ENCODE measurements at places on chromosomes 12 and 14.

DNA sequence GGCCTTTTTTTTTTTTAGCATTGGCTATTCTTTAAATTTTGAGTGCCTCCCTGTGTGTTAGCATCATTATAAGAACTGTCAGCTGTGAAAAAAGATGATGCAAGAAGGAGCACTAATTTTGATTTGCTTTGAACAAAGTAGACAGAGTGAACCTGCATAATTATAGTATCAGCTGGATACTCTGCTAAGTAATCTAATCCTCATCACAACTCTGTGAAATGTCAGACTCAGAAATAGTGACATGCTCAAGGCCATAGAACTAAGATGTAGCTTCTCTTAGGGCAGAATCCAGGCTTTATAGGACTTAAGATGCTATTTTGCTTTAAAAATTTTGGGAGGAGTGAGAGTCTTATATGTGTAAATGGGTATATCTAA lies 31.9 kb downstream of the FBXO34 start:
- DNase-seq: no peak

GRCh38 chr12:4116251-4117111 lies 157.1 kb upstream of the CCND2 start:
- no peak for DNase-seq

GRCh38 chr12:132588319-132588718 lies 22.1 kb downstream of the LRCOL1 start:
- no peak for DNase-seq

- no peak for DNase-seq
Observed at GRCh38 chr12:26632756-26633155, 200.2 kb downstream of the ITPR2 start.

DNA sequence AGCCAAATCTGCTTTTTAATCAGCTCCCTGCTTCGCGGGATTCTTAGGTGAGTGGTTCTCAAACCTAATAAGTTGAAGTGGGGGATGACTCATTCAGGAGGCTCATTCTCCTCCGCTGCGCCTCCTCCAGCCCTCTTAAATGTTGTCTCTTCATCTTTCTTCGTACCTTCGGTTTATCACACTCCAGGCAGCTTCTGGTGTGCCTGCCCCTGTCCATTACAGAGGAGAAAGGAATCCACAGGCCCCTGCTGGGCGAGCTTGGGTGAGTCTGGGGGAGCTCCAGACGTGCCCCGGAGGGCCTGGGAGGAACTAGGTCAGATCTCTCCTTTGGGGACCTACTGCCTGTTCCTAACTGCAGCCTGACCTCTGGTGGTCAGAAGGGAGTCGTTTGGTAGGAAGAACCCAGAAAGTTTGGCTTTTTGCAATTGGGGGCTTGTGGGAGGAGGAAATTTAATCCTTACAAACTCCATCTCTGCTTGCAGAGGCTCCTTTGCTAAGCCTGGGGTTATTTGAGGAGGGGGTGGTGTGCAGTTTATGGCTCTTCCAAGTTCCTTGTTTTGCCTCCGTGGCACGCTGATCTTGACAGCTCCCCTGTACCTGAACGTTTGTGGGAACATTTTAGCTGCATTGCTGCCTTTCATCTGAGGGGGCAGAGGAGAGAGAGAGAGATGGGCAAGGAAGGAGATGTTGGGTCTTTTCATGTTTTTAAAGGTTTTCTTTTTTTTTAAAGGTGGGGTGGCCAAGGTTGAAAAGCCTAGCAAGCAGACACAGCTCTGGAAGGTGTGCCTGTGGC lies 84.1 kb upstream of the GNG2 start:
- no peak for DNase-seq

DNA sequence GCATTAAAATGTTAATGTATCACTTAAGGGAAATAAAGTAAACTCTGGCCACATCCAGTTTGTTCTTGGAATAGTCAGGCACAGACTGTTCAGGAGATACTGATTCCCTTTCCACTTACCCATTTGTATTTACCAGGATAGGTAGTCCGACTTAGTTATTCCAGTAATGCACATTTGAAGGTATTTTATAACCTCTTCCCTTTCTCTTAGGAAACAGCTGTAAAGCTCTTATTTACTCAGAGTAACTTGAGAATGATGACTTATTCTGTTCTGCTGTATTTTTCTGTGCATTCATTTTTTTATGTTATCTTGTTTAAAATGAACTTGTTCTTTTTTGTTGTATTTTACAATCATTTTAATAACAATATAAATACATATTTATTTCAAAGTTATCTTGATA lies 78.0 kb downstream of the METTL25 start:
- DNase-seq: no peak

DNA sequence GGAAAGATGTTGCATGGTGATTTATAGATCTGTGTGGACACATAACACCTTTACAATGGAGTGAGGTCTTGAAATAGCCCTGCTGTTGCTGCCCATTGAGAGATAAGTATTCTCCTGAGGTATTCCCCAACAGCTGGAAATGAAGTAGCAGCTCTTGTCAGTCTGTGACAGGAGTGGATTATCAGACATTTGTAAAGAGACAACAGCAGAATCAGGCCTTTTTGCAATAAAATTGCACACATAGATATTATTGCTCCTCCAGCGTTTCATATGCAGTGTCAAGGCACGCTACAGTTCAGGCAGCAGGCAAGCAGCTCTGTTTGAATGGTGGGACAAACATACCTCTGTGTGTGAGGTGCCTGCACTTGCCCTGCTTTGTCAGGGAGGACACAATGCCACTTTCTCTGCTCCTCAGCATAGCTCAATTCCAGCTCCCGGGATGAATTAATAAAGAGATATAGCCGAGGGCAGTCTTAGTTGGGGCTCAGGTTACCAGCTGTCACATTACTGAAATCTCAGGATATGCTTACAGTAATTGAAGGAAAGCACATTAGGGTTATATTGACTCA lies 49.4 kb downstream of the BICD1 start:
- no peak for DNase-seq

- no peak for DNase-seq
Observed at GRCh38 chr12:107106241-107107025, 13.1 kb upstream of the CRY1 start.

- DNase-seq: no peak
Observed at GRCh38 chr14:32709027-32709426, 229.7 kb upstream of the NPAS3 start.

DNA sequence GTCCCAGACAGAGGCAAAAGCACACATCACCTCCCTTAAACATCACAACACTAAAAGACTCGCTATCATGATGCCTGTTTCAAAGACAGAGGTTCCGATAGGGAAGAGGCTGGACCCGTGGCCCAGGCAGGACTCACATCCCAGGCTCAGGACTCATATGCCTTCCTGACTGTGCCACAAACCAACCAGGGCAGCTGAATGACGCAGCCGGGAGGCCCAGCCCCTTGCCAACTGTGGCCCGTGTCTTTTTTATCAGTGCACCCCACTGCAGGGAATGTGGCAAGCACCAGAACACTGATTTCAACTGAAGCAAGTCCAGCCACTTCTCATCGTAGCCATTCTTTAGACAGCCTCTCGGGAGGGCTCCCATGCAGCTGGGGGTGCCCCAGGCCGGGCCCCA lies 132.3 kb downstream of the KSR2 start:
- no peak for DNase-seq

DNA sequence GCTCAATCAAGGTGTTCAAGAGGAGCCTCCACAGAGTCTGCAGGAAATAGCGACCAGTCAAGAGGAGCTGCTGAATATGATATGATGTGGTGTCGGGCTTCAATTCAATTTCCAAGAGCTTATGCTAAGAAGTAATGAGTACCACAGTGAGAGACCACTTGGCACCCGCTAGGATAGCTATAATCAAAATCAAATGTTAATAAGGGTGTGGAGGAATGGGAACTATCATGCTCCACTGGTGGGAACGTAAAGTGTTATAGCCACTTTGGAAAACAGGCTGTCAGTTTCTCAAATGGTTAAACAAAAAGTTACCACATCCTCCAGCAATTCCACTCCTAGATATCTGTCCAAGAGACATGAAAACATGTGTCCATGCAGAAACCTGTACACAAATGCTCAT lies 6.7 kb downstream of the POLR3B start:
- DNase-seq: no peak

GRCh38 chr12:124713041-124713435 lies 145.6 kb upstream of the NCOR2 start:
- DNase-seq: no peak

All from activated T-helper 1 cell treated with anti-CD3 and anti-CD28 coated beads, Interleukin-2, amount 50 U/mL, for 16 hours (primary cell).